ENCODE measurements at places on chromosomes 3 and 15.

DNA sequence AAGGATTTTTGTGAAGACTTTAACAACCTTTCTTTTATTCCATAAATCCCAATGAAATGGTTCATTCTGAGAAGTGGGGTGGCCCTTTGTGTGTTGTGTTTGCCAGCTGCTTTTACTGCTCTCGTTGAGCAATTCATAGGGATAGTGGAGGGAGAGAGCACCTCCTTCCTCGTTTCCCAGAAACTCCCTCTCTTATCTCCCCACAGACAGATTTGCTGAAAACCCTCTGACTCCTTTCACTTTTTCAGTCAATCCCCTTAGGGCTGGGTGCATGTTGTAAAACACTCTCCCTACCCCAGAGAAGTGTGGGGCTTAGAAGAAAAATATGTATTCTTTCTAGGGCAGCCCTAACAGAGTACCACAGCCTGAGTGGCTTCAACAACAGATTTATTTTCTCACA, 557.2 kb upstream of the RGMA start:
- DNase-seq = no peak

DNA sequence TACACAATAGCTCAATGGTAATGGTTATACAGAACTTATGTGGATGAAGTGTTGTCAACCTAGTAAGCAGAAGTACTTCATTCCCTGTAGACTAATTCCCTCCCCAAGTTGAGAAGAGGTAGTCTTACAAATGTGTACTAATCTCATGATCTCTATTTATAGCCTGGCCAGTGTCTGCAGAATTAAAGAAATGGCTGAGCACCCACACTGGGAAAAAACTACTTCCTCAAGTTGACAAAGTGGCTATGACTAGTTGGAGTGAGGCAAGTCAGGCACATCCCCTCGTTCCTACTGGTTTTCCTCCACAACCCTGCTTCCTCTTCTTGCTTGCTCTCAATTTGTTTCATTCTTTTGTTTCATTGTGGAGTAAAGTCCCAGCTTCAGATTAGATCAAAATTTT, 566.7 kb upstream of the ZNF717 start:
- DNase-seq = no peak

DNA sequence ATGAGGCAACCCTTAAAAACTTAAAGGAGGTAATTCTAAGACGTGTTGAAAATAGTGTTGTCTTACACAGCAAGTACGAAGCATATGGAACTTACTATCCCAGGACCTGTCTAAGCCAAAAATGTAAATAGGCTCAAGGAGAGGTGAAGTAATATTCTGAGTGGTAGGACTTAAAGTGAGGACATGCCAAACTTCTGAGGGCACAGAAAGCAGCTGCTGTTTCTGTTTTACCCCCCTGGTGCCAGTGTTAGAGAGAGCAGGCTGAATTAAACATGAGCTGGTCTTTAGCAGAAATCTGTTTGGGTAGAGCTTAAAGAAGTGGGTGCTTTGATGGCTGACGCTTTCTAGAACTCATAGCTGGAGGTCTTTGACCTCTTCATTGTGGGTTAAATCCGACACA, 149.7 kb upstream of the NPHP3 start:
- no peak for DNase-seq

DNA sequence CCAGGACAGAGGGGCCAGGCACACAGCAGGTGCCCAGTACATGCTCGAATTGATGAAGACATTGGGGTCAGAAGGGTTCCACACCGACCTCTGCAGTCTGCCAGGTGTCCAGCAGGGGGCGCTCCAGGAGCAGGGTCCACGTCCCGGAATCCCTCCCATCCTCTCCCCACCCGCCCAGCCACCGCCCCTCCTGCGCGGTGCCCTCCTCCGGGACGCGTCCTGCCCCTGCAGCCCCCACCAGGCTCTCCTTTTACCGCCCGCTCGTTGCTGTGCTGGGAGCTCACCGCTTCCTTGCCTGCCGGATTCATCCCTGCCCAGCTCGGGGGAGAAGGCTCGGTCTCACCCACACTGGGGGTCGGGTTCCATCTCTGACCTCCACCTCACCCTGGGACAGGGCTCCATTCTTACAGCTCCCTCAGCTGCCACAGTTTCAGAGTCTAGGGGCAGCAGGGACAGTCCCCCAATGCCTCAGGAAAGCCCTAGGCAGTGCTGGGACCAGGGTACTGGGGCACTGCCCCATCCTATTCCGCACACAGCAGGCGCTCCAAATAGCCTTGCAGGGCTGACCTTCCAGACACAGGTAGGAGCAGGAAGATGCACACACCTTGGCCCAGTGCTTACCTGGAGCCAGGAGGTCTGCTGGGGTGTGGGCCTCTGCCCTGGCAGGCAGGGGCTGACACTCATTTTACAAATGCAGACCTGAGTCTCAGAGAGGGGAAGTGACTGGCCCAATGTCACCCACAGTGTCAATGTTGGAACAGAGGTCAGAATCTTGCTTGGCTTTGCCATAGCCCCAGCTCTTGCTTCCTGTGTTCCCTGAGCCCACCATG, 31.0 kb downstream of the GRIP2 start:
- DNase-seq = no peak

- no peak for DNase-seq
Observed at GRCh38 chr3:132854856-132855535, 132.8 kb upstream of the NPHP3 start.

DNA sequence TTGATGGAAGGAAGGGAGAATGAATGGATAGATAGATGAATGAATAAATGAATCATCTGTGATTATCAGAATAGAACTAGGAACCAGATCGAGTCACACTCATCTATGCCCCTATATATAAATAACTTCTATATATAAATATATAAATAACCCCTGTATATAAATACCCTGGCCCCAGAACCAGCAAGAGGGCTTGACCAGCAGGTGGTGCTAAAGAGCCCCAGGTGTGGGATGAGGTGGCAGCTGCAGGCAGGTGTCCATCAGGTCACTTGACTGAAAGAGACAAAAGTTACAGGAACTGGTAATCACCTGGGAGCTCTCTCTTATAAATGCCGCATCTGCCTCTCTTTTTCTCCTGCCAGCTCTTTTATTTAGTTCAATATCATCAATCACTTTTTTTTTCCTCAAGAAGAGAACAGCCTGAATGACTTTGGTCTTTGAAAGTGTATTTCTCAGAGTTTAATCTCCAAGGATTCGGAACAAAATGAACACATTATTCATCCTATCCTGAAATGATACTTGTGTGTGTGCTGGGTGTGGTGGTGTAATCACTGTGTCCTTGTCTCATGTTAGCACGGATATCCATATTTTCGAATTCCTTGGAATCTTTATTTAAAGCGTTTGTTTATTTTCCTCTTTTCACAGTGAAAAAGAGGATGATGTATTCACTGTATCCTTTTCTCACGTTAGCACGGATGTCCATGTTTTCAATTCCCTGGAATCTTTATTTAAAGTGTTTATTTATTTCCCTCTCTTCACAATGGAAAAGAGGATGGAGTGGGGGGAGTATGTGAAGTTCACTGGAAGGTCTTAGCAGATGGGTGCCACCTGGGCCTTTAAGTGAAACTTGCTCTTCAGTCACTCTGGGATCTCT, 35.4 kb upstream of the ATG7 start:
- DNase-seq = peak; percentile 48

DNA sequence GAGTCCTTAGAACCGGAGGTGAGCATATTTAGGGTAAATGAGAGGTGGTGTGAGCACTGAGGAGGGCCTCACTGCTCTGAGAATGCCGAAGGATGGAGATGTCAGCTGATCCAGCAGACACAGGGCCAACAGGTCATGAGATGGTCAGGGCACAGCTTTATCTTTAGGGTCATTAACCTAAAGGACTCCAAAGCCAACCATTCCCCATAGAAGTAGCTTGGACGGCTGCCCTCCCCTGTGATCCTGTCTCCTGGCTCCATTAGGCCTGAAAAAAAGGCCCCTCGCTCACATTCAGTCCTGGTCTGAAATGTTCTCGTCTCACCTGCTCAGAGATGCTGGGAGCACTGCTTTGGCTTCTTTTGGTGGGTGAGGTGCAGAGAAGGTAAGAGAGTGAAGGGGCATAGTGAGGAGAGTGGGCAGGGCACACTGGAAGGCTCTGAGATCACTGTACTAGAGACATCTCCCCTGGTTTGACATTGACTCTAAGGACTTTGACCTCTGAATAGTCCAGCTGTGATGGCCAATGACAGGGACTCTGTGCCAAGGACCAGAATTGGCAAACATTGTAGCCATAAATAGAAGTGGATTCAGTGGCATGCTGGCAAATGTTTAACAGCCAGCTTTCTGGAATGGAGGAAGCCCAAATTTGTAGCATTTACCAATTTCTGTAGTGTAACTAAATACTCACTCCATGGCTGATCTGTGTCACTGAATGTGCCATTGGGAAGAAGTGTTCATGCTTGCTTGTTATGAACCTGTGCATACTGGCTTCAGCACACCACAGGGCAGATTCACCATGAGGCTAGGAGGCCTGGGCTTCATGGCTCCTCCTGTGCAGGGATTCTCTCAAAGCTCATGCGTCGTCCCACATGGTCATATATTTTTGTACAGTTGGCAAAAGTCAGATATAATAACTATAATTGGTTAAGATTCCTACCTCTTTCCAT, 76.2 kb upstream of the MRPS22 start:
- DNase-seq = no peak

Data from AG09319 (cell line).